Epithelial cell of proximal tubule (primary cell): ENCODE measurements at places on chromosomes 5 and 9.

- DNase-seq, result no peak
These were observed 58.7 kb upstream of the ZNF354B start for GRCh38 chr5:178801021-178801420.

DNA sequence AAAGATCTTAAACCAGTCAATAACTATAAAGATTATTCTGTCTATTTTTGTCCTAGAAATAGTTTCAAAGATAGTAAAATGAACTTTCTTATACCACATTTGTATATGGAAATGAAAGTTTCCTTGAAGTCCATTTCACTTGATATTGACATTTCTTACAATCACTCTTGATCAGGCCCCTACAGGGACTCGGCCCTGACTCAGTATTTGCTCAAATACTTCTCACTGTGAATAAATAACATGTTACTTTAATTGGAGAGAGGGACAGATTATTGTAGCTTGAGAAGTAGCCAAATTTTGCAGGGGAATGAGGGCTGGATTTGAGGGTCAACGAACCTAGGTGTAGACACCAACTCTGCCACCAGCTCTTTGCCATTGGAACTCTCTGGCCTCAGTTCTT is 25.6 kb upstream of the SMARCA2 start:
- DNase-seq, result no peak

DNA sequence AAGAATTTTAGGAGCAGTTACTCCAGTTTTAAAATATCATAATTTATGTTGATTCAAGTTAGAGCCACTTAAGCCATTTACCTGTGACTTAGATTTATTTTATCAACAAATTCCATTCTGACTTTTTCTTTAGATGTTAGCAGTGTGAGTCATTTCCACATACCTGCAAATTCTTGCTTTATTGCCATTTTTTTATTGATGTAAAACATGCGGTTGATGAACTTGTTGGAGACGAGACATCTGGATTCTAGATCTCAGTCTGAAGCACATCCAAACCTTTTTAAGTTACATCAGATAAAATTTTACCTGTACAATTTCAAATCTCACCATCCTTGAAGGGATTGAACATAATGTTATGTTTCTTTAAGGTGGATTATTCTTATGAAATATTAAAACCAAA is 240.9 kb downstream of the IRX1 start:
- no peak for DNase-seq

DNA sequence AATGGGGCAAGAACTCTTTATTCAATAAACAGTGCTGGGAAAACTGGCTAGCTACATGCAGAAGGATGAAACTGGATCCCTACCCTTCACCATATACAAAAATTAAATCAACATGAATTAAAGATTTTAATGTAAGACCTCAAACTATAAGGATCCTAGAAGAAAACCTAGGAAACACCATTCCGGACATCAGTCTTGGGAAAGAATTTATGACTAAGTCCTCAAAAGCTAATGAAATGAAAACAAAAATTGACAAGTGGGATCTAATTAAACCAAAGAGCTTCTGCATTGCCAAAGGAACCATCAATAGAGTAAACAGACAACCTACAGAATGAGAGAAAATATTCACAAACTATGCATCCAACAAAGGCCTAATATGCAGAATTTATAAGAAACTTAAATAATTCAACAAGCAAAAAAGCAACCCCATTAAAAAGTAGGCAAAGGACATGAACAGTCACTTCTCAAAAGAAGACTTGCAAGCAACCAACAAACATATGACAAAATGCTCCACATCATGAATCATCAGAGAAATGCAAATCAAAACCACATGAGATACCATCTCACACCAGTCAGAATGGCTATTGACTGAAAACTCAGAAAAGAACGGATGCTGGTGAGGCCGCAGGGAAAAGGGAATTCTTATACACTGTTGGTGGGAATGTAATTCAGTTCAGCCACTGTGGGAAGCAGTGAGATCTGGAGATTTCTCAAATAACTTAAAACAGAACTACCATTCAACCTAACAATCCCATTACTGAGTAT is 104.3 kb upstream of the MAP3K1 start:
- DNase-seq, result no peak
